Camera-type eye (tissue), 1 donor: ENCODE measurements at places on chromosomes 1 and 21. TPM values are rescaled to one million over a fixed set of nuclear protein-coding genes. Genes with fewer than 3 reads are reported as not detected.

Gene MRPL20
- total RNA-seq: 74.5 TPM

Gene CSMD2
- 9.2 TPM for total RNA-seq

Gene KRTAP10-5
- not detected for total RNA-seq

Gene LUZP1
- total RNA-seq: 26.1 TPM

Gene AXDND1
- 1.8 TPM for total RNA-seq

Gene FABP3
- total RNA-seq: 27.0 TPM

Gene SYTL1
- total RNA-seq: 5.9 TPM

Gene HAO2
- not detected for total RNA-seq

Gene SKI
- total RNA-seq: 50.1 TPM

Gene REN
- total RNA-seq: not detected

Gene UTS2
- total RNA-seq: not detected

Gene FAM163A
- 1.3 TPM for total RNA-seq

Gene LYPLA2
- 26.6 TPM for total RNA-seq

Gene RAB3B
- 12.0 TPM for total RNA-seq

Gene MIXL1
- not detected for total RNA-seq

Gene LGR6
- 3.6 TPM for total RNA-seq

Gene MTARC2
- total RNA-seq: 9.6 TPM

Gene DNAJC28
- 3.2 TPM for total RNA-seq

Gene PTPRU
- total RNA-seq: 77.4 TPM

Gene ARTN
- 2.4 TPM for total RNA-seq

Gene C1orf185
- total RNA-seq: not detected

Gene RAB13
- 26.3 TPM for total RNA-seq

Gene RWDD3
- total RNA-seq: 26.4 TPM

Gene KDF1
- total RNA-seq: 0.27 TPM

Gene GUCA2B
- not detected for total RNA-seq

Gene NECTIN4
- total RNA-seq: 3.6 TPM

Gene STIL
- total RNA-seq: 7.1 TPM

Gene CEP104
- 47.6 TPM for total RNA-seq

Gene LCE1C
- total RNA-seq: not detected

Gene OR2L3
- 0.33 TPM for total RNA-seq

Gene APOBEC4
- not detected for total RNA-seq

Gene HCN3
- total RNA-seq: 7.4 TPM

Gene KIRREL1
- total RNA-seq: 80.8 TPM

Gene SLC45A1
- 2.3 TPM for total RNA-seq

Gene RGSL1
- not detected for total RNA-seq

Gene C1orf174
- total RNA-seq: 25.2 TPM

Gene LAX1
- 0.38 TPM for total RNA-seq

Gene FAAH
- 39.7 TPM for total RNA-seq

Gene SNRNP40
- 79.1 TPM for total RNA-seq

Gene CFHR3
- total RNA-seq: 0.22 TPM

Gene SRP9
- total RNA-seq: 461 TPM

Gene KIF21B
- 76.3 TPM for total RNA-seq

Gene TDRD5
- 0.99 TPM for total RNA-seq

Gene CDC7
- 15.2 TPM for total RNA-seq

Gene FTCD
- total RNA-seq: 1.1 TPM

Gene RGS16
- 56.7 TPM for total RNA-seq

Gene SAMSN1
- total RNA-seq: 41.3 TPM

Gene SH2D1B
- 0.33 TPM for total RNA-seq

Gene GABPB2
- total RNA-seq: 25.1 TPM

Gene SAMD13
- 5.2 TPM for total RNA-seq

Gene KCNC4
- total RNA-seq: 15.0 TPM

Gene PTGER3
- total RNA-seq: 4.8 TPM

Gene SYT6
- 10.3 TPM for total RNA-seq

Gene NDC1
- total RNA-seq: 27.8 TPM

Gene INKA2
- total RNA-seq: 5.1 TPM

Gene ERICH3
- 3.4 TPM for total RNA-seq

Gene MRPL37
- 33.6 TPM for total RNA-seq

Gene HSPB7
- total RNA-seq: 5.3 TPM

Gene IRF6
- 7.8 TPM for total RNA-seq
